ENCODE measurements at places on chromosomes 13 and 19. TPM values are rescaled to one million over a fixed set of nuclear protein-coding genes. Genes with fewer than 3 reads are reported as not detected.

CEACAM21 gene
- not detected for total RNA-seq

- no peak overlapping the region for H3K27ac ChIP-seq
- H3K27me3 ChIP-seq = no peaks in the 10 kb centered on the region
- H3K36me3 ChIP-seq = no peaks in the 10 kb centered on the region
- H3K4me1 ChIP-seq = no peaks in the 10 kb centered on the region
- DNase-seq = no peak
These were observed 824.3 kb upstream of the ATXN8OS start for GRCh38 chr13:69283301-69283700.

- DNase-seq = no peak
- peaks cover 7% of the 10 kb centered on the region for H3K36me3 ChIP-seq
- H3K4me1 ChIP-seq = no peaks in the 10 kb centered on the region
- H3K4me3 ChIP-seq = no peak overlapping the region
- H3K27ac ChIP-seq = no peak overlapping the region
These were observed 43.5 kb downstream of the ATP8A2 start for GRCh38 chr13:25415241-25415640.

- no peak for DNase-seq
- no peak overlapping the region for H3K27ac ChIP-seq
- peaks cover 2% of the 10 kb centered on the region for H3K27me3 ChIP-seq
- H3K4me1 ChIP-seq = no peaks in the 10 kb centered on the region
These were observed 21.7 kb upstream of the SLC25A30 start for GRCh38 chr13:45439781-45440462.

DNA sequence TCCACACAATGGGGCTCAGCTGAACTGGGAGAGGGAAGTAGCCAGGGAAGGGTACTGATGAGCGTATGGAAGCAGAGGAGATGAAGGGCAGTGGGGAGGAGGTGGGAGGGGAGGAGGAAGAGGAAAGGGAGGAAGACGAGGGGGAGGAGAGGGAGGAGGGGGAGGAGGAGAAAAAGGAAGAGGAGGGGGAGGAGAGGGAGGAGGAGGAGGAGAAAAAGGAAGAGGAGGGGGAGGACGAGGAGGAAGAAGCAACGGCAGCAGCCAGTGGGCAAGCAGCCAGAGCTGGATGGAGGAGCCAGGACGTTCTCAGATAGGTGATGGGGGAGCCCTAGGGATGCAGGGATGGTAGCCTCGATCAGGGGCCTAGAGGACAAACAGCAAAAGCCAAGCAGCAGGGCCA lies 5.6 kb downstream of the CERS4 start:
- peaks cover 6% of the 10 kb centered on the region for H3K4me1 ChIP-seq
- peaks cover 10% of the 10 kb centered on the region for H3K27me3 ChIP-seq
- H3K36me3 ChIP-seq = no peaks in the 10 kb centered on the region
- no peak overlapping the region for H3K27ac ChIP-seq

Data from glutamatergic neuron (in vitro differentiated cells).